Cardiac septum (tissue), 1 donor: ENCODE measurements at places on chromosomes 3 and 15. TPM values are rescaled to one million over a fixed set of nuclear protein-coding genes. Genes with fewer than 3 reads are reported as not detected.

The FGF12 gene
- 45.1 TPM for total RNA-seq

The IGSF11 gene
- 1.8 TPM for total RNA-seq

The SCN10A gene
- 0.08 TPM for total RNA-seq

The SEMA6D gene
- 9.9 TPM for total RNA-seq

The HIGD1A gene
- total RNA-seq, result 266 TPM

The TLR9 gene
- 0.16 TPM for total RNA-seq

The AGBL1 gene
- total RNA-seq, result 0.19 TPM

The CCR8 gene
- total RNA-seq, result not detected

The ARHGAP31 gene
- 35.7 TPM for total RNA-seq

The SLC22A13 gene
- total RNA-seq, result 0.22 TPM
